ENCODE measurements at places on chromosomes 2 and 18.

DNA sequence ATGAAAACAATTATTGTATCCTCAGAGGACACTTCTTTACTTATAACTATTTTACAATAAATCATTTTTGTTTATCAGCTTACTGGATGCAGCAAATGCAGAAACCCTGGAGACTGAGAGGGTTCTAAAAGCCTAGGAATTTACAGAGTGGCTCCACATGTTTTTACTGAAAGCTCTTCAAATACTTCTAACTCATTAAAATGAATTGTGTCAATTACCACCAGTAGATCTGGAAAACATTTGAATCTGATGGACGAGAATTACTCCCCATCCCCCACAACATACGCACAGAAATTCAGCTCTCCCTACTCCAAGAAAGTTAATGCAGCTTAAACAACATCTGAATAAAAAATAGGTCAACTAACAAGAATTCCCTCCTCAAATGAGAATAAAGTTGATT, 319.8 kb upstream of the FIGN start:
- no peak for DNase-seq

DNA sequence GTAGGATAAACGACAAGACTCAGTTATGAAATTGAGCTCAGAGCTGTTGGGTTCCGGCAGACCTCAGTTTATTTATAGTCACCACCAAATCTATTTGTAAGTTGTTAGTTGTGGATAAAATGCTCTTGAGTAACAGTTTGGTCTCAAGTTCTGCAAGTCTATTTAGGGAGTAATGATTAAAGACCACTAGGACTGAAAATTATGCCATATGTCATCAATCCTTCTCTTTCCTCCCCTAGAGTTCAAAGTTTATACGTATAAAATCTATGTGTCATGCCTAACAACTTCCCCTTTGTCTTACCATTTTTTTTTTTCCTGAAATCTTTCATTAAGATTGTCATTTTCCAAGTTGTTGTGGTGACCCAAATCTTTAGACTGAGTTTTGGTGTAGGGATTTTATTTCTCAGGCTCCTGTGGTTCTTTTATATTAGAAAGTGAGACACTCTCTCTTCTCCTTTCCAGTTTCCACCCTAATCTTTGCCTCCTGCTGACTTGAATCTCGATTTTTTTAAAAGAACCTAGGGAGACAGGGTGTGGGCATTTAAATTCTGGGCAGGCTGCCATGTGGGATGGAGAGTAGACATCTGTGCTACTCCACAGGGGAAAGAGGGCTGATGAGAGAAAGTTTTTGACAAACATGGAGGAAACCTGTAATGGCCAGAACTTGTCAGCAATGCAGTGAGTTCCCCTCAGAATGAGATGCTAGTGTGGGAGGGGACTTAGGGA, 51.0 kb downstream of the LAMA3 start:
- peak; percentile 44 for DNase-seq

- DNase-seq, result no peak
Measured at GRCh38 chr2:225599856-225600255, 200.3 kb downstream of the NYAP2 start.

GRCh38 chr18:14086458-14087231, 45.6 kb downstream of the ZNF519 start:
- peak; percentile 46 for DNase-seq

DNA sequence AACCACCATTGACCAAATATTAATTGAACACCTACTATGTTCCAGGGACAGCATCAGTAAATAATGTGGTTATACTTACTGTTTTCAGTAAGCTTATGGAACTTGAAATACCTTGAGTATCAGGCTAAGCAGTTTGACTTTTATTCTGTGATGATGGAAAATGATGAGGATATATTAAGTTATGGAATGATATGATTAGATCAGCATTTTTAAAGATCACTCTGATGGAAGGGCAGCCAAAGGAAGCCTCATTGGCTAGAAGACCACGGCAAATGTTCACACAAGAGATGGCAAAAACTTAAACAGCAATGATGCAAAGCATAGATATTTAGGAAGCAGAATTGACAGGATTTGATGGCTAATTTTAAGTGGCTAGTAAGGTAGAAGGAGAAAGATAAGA, 266.9 kb upstream of the DPP10 start:
- no peak for DNase-seq

DNA sequence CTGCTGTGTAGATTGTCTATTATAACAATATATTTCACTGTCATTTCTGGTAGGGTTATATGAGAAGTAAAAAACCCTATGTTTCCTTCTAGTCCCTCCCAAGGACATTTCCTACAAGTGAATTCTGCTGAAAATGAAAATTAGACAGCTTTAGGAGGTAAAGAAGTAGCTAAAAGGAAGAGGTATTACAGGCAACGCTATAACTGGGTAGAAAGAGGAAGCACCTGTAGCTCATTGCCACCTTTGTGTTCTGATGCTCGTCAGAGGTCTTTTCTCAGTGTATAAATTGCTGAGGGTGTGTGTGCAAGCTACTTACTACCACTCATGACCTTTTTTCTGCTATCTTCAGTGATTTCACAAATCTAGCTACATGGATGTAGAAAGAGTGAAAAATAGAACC, 1.4 kb downstream of the DNAJC10 start:
- no peak for DNase-seq

GRCh38 chr18:46759890-46760289, 3.0 kb upstream of the ST8SIA5 start:
- no peak for DNase-seq
